ENCODE measurements at places on chromosomes 6 and 20.

DNA sequence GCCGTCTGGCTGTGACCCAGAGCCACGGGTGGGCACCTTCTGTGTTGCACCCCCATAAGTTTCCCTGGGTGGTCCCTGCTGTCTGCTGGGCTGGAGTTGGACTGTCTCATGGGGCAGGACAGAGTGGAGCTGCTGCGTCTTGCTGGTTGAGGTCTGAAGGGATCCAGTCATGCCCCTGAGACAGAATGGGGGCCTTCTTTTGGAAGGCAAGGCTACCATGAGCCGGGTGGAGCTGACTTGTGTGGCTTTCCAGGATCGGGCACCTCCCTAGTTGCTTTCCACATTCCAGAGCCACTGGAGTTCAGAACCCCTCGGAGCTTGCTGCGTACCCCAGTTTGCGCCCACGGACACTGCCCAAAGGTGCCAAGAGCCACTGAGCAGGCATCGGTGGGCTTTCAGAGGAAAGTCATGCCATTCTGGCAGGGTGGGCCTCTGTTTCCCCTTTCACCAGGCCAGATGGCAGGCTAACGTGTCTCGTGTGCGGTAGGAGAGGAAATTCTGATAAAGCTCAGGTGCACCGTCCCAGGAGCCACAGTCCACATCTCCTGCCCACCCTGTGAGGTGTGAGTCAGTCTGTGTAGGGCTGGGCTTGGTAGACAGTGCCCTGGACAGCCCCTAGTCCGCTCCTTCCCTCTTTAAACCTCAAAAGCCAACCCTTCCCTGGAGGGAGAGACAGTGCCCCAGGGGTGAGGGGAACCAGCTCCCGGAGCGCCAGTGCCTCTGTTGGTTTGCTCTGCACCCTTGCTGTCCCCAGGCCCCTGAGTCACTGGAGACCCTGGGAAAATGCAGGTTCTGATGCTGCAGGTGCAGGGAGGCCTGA lies 125.3 kb downstream of the SYCP2 start:
- DNase-seq = no peak

DNA sequence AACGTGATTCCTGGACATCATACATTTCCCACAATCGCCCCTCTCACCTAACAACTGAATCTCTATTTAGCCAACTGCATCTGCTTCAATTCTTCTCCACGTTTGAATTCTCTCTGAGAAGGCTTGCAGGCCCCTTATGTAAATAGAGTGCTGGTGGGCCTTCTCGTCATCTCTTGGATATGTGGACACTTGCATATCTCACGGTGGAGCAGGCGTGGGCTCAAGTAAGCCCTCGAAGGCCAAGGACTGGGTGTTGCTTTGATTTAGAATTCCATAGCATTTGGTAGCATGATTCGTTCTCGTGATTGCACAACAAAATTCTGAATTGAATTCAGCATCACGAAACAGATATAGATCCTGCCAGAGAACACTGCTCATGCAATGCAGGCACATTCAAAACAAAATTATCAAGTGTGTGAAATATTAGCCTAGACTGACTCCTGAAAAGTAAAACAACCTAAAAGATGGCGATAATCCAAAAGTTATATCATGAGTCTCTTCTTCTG lies 613.6 kb downstream of the TFAP2A start:
- no peak for DNase-seq

- DNase-seq = no peak
These were observed 1101.9 kb downstream of the PRIM2 start for GRCh38 chr6:58419321-58419720.

GRCh38 chr6:63814459-63814858 lies 178.9 kb downstream of the PHF3 start:
- DNase-seq = no peak

GRCh38 chr20:5686384-5687105 lies 63.7 kb upstream of the SHLD1 start:
- no peak for DNase-seq

DNA sequence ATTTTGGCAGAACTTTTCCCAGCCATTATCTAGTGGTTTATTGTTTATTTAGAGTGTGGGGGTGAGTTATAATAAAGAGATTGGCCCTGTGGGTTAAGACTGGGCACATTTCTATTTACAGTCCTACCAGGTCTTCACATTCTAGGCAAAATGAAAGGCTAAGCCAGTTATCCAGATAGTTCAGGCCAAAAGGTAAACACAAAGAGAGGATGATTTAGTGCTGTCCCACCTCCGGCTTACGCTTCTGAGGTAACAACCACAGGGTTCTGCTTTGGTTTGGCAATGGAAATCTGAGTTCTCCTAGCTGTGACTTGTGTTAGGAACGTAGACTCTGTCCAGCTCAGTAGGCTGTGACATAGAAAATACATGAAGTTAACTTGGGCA lies 50.3 kb upstream of the PTPRK start:
- DNase-seq = no peak

DNA sequence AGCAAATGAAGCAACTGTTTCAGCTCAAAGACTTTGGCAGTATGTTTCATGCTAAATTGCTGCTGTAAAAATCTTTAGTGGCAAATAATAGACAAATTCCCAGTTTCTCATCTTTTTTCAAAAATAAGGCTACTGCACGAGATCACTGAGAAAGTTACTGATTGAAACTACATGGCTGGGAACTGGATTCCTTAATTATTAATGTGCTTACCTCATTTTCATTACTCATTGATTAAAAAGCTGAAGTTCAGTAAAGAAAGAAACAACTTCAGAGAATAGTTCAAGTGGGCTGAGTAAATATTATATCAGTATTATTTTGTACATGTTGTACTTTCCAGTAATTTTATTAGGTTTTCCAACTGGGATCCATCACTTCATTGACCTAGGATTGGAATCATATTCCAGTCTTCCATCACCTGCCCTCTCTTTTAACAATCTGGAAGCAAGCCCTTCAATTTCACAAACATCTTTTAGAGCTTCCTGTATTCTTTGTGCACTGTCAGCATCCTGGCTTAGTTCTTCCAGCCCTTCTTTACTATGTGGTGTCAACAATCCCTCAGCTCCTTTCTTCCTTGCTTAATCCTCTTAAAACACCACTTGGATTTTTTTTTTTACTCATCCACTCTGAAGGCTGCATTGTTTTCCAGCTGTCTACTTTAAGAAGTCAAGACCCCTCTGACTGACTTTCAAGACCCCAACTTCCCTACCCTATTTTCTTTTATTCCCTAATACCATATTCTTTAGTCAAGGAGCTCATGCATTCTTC lies 4.3 kb downstream of the MEI4 start:
- DNase-seq = no peak

DNA sequence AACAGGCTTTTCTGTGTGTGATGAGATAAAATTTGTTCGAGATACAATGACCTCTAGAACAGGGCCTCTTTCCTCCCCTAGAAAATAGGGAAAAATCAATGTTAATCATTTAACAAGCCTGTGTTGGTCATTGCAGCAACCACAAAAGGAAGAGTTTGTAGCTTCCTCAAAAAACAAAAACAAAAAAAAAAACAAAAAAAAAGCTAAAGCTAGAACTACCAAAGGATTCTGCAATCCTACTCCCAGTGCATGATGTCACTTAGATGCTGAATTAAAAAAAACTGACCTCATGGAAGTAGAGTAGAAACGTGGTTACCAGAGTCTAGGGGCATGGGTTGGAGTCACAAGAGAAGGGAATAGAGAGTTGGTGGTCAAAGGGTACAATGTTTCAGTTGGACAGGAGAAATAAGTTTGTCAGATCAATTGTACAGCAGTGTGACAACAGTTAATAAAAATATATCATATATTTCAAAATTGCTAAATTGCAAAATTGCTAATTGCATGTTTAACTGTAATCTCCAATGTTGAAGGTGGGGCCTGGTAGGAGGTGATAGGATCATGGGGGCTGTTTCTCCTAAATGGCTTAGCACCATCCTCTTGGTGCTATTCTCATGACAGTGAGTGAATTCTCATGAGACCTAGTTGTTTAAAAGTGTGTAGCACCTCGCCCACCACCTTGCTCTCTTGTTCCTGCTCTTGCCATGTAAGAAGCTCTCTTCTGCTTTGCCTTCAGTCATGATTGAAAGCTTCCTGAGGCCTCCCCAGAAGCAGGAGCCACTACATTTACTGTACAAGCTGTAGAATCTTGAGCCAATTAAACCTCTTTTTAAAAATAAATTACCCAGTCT lies 163.4 kb upstream of the SIM1 start:
- DNase-seq = no peak

GRCh38 chr6:149925974-149926777 lies 3.3 kb upstream of the RAET1G start:
- peak; percentile 25 for DNase-seq

DNA sequence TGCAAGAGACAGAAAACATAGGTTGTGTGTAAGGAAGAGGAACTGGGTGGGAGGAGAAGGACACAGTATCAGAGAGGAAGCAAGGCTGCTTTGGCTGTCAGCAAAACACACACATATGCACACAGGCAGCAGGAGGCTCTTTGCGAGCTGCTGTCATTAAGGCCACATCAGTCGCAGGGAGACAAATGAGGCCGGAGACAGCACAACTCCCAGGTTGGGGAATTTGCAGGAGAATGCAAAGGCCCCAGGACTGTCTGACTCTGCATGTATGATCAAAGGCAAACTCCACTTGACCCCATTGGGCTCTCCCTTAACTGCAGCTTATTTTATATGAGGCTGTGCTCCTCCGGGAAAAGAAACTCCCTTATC lies 35.3 kb downstream of the METTL24 start:
- DNase-seq = no peak

GRCh38 chr6:44285552-44286284 lies 15.5 kb downstream of the TMEM151B start:
- no peak for DNase-seq

GRCh38 chr6:40293460-40294185 lies 293.5 kb downstream of the LRFN2 start:
- no peak for DNase-seq

GRCh38 chr6:21323577-21323976 lies 270.0 kb upstream of the SOX4 start:
- no peak for DNase-seq

DNA sequence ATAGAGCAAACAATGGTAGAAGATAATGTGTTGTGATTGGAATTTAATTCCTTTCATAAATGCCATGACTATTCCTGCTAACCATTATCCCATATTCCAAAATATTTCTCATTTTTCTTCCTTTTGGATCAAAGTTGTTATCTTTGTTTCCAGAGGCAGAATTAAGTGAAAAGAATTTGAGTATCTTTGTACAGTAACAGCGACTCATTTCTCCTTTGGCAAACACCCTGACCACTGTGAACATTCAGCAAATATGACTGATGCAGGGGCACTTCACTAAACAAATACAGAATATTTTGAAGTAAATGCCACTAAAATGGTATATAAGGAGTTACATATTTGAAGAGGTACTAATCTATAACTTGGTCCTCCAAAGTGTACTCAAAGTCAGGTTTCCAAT lies 105.0 kb upstream of the LAMP5 start:
- DNase-seq = no peak

GRCh38 chr6:43760210-43761168 lies 9.5 kb upstream of the VEGFA start:
- DNase-seq = no peak

DNA sequence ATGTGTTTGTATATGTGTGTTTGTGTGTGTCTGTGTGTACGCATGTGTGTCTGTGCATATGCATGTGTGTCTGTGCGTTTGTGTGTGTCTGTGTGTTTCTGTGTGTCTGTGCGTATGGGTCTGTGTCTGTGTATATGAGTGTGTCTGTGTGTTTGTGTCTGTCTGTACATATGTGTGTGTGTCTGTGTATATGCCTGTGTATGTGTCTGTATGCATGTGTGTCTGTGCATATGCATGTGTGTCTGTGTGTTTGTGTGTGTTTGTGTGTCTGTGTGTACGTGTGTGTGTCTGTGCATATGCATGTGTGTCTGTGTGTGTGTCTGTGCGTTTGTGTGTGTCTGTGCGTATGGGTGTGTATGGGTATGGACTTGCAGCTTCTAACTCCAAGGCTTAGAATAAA lies 174.0 kb upstream of the NOX3 start:
- DNase-seq = no peak

Measured in AG09309 (cell line).